Karpas-422 (cell line): ENCODE measurements at places on chromosomes 7 and 10.

- DNase-seq: no peak
Observed at GRCh38 chr7:91656541-91657482, 223.7 kb downstream of the MTERF1 start.

DNA sequence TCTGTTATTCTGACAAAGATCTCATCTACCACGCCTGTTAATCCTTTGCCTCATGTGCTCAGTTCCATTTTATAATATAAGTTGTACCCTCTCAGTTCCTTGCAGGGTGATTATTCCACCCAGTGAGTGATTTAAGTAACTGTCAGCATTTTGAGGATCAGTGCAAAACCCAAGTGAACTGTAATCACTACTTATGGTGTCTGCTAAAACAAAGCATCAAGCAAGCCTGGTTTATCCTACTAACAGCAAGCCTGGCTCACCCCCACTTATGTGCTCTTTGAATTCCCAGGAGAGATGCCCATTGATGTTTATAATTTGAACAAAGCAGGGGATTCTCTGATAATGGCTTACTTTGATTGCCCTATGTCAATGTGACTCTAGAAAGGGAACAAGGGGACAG lies 186.8 kb upstream of the LRGUK start:
- no peak for DNase-seq

DNA sequence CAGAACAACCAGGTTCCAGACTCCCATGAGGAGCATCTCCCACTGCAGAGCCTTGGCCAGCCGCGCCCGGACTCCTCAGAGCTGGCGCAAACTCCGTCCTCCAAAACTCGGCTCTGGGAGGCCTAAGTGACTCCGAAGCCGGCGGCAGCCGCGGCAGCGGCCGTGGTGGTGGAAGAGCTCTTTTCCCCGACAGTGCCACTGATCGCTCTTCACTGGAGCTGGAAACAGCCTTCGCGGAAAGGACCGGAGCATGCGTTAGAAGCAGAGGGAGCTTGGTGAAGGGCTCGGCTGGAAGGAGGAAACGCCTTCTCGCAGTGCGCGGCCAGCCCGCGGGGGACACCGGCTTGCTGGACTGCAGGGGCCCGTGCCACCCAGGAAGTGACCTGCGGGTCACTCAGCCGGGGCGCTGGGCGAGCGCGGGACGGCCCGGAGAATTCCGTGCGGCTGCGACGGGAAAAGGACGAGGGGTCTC lies 5.0 kb upstream of the HOXA13 start:
- DNase-seq: no peak

DNA sequence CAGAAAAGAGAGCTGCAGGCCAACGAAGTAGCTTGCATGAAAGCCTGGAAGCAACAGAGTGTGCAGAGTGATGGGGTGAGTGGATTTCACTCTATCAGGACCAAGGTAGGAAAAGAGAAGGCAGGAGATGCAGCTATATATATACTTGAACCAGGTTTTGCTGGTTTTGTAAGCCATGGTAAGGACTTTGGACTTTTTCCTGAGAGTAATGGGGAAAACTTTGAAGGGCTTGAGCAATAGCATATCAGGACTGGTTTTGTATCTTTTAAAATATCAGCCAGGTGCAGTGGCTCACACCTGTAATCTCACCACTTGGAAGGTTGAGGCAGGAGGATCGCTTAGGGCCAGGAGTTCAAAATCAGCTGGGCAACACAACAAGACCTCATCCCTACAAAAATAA lies 120.6 kb upstream of the NRP1 start:
- DNase-seq: no peak

DNA sequence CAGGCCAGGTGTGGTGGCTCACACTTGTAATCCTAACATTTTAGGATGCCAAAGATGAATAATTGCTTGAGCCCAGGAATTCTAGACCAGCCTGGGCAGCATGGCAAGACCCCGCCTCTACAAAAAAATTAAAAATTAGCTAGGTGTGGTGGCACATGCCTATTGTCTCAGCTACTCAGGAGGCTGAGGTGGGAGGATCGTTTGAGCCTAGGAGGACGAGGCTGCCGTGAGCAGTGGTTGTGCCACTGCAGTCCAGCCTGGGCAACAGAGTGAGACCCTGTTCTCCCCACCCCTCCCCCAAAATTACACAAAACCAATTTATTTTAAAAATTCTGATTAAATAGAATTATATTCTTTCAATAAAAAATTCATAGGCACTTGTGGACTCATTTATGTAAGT lies 39.0 kb downstream of the ABCB1 start:
- no peak for DNase-seq

DNA sequence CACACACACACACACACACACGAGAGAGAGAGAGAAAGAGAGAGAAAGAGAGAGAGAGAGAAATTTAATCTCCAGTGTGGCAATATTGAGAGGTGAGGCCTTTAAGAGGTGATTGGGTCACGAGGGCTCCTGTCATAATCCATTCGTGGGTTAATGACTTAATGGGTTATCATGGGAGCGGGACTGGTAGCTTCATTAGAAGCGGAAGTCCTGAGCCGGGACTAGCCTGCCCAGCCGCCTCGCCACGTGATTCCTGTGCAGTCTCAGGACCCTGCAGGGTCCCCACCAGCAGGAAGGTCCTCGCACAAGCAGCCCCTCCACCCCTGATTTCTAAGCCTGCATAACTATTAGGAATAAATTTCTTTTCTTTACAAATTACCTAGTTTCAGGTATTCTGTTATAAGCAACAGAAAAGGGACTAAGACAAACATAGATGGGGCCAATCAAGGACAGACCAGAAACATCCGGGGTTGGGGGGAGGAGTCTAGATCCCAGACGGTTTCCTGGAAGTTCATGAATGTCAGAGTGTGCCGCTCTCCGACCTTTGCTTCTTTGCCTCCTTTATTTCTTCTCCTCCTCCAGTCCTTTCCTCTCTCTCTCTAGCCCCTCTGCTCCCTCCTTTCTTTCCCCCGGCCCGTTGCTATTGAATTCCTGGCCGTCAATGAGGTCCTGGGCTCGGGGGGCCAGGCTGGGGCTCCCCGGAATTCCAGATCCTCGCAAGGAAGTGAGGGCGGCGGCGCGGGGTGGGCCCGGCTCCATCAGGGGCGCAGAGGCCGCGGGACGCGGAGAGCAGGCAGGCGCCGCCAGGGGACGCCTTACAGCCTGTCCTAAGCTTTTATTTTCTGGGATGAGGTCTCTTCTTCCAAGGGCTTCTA lies 146.8 kb downstream of the CYP26A1 start:
- no peak for DNase-seq

DNA sequence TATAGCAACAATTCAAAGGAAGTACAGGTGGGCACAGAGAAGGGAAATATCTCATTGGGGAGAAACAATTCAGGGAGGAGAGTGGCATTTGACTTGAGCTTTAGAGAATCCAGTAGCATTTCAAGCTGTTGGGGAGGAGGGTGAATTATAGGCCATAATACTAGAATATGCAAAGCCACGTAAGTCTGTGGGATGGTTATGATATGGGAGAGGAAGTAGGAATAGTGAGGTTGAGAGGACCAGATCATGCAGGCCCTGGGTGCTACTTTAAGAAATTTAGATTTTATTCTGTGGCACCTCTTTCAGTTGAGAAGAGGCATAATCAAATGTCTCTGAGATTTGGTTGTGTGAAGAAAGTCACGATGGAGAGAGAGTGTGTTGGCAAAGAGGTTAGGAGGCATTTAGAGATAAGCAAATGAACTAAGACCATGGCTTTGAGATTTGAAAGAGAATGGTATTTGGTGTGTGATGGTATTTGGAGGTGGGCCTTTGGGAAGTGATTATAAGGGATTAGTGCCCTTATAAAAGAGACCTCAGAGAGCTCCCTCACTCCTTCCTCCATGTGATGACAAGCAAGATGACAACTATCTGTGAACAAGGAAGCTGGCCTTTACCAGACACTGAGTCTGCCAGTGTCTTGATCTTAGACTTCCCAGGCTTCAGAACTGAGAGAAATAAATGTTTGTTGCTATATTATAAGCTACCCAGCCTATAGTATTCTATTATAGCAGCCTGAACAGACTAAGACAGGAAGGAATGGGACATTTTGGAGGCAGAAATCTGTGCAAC lies 15.1 kb downstream of the ADD3 start:
- DNase-seq: peak; percentile 29

DNA sequence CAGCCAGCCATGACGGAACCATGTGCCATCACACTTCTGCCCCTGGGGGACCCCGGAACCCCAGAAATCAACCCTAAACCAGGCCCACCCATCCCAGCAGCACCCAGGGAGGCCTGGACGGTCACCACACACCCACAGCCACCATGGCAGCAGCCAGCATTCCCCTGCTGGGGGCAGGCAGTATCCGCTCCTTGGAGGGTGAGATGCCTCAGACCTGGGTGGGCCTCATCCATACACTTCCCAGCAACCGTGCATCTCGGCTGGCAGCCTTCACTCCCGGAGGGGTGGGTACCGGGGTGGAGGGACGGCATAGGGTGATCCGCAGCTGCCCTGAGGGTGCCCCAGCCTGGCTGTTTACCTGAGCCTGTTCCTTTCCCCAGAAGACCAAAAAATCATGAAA lies 69.1 kb upstream of the FAM20C start:
- DNase-seq: no peak

DNA sequence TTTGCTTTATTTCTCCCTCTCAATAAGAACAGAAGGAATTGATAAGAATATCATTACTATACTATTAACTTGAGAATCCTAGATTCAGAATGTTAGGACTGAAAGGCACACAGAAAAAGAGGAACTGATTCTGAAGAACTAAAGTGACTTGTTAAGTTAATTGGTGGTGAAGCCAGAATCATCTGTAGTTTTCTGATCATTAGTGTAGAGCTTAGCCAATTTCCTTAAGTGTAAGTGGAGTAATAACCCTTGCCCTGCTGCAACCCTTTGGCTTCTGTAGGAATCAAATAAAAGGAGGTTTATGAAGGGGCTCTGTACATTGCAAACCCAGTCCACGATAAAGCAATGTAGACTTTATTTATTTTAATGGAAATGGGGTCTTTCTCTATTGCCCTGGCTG lies 1186.0 kb downstream of the SORCS3 start:
- peak; percentile 42 for DNase-seq

- no peak for DNase-seq
Observed at GRCh38 chr7:30312178-30312577, 27.8 kb downstream of the ZNRF2 start.

DNA sequence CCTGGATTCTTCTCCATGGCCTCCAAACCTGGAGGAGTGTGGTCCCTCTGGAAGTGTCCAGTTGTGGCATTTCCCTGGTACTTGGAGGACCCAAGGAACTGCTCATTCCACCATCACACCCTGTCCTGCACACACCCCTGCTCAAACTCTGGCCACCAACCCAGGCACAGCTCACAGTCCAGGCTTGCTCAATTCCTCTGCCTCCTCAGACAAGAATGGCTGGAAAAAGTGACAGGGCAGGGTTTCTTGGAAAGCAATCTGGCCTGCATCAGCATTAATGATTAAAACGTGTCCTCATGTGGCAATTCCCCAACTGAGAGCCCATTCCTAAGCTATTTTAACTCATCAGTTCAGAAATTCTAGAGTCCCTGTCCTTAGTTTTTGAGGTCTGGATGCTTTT lies 17.2 kb upstream of the TPST1 start:
- DNase-seq: no peak

DNA sequence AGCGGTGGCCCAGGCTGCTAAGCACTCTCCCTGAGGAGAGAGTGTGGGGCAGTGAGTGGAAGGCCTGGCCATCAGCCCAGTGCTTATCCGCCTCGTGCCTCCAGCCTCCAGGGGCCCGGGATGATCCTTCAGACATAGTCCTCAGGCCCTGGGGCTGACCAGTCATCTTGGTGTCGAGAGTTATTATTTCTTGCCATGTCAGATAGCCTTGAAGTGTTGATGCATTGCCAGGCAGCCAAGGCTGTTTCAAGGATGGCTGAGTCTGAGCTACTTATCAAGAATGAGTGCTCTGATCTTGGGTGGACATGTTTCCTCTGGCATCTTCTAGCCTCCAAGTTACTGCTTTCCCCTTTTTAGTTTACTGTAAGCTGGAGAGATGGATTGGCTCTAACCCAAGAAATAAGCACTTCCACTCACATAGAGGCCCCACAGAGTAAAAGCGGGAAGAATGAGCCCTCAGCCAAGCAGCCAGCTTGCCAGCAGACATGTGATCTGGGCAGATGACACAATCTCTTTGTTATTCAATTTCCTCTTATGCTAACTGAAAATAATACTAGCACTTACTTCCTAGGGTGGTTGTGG lies 136.5 kb upstream of the NAMPT start:
- DNase-seq: no peak

GRCh38 chr7:116711790-116712189 lies 39.8 kb downstream of the MET start:
- no peak for DNase-seq

- no peak for DNase-seq
Observed at GRCh38 chr10:62374862-62375710, 917 bp downstream of the ZNF365 start.

- DNase-seq: no peak
Observed at GRCh38 chr7:155972247-155972646, 160.0 kb upstream of the SHH start.

GRCh38 chr10:5457741-5458140 lies 41.6 kb downstream of the CALML5 start:
- no peak for DNase-seq

DNA sequence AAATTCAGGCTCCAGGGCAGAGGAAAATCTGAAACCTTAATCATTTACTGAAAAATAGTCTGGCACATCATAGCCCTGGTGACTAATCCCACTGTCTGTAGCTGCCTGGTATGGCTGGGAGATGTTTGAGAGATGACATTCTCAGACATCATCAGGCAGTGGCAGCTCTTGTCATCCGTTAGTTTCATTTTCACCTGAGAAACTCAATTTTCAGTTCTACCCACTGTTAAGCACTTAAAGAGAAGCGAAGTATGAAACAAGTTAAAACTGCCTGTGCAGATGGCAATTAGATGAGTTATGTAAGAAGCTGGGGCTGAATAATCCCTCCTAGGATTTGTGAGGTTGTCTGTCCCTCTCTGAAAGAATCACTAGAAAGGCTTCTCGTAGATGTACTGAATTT lies 150.2 kb downstream of the NSUN6 start:
- no peak for DNase-seq

- no peak for DNase-seq
Observed at GRCh38 chr10:67045404-67045803, 119.6 kb downstream of the LRRTM3 start.

- no peak for DNase-seq
Observed at GRCh38 chr10:71278691-71279588, 40.1 kb upstream of the SLC29A3 start.

DNA sequence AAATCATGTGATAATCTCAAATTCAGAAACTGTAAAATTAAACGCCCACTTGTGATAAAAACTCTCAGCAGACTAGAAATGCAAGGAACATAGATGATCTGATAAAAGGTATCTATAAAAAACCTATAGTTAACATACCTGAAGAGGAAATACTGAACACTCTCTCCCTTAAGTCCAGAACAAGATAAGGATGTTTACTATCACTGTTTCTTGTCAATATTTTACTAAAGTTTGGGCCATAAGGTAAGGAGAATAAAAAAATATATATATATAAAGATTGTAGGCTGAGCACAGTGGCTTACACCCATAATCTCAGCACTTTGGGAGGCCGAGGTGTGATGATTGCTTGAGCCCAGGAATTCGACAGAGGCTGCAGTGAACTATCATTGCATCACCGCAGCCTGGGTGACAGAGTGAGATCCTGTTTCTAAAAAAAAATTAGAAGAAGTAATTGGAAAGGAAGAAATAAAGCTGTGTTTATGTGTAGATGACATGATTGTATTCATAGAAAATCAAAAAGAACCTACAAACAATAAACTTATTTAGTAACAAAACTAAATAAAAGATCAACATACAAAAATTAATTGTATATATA lies 28.4 kb downstream of the MPLKIP start:
- DNase-seq: no peak

GRCh38 chr10:87752566-87752965 lies 65.5 kb downstream of the ATAD1 start:
- DNase-seq: no peak

- DNase-seq: no peak
Observed at GRCh38 chr10:93593749-93594148, 7.3 kb downstream of the RBP4 start.
